Stimulated activated CD8-positive, alpha-beta memory T cell treated with anti-CD3 and anti-CD28 coated beads, Interleukin-15, amount 100 ng/mL, for 24 hours (primary cell): ENCODE measurements at places on chromosomes 2 and 18.

DNA sequence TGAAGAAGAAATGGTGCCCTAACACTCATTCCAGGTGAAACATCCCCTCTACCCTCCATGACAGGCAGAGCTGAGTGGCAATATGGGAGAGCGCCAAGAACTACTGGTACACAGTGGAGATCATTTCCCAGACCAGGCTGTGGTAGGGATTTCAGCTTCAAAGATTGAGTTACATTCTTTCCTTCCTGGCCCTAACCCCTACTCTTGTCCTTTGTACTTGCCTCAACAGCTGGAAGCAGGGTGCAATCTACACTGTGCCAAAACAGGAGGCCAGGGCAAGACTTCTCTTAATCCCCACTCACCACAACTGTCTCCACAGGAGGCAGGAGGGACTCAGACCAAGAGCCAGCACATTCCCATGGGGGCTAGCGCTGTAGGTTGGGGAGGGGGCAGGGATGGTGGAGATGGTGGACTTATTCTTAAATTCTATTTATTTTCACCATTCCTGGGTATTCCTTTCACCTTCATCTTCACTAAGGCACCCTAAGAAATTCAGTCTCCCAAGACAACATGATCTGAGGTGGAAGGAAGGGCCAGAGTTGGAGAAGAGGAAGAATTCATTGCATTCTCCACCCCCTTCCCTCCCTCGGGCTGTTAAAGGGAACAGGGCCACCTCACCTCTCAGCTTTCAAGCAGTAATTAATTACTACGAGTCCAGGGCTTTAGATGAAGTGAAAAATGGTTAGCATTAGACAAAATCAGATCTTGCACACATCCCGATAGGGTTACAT is 65.9 kb downstream of the AAK1 start:
- DNase-seq = no peak

- DNase-seq = no peak
Measured at GRCh38 chr2:21392649-21393048, 268.9 kb downstream of the TDRD15 start.

- DNase-seq = no peak
Measured at GRCh38 chr2:57444752-57445430, 601.7 kb upstream of the VRK2 start.

- no peak for DNase-seq
Measured at GRCh38 chr2:144339048-144339447, 180.9 kb downstream of the ZEB2 start.

GRCh38 chr2:236498369-236498768 is 71.3 kb upstream of the ACKR3 start:
- no peak for DNase-seq

- no peak for DNase-seq
Measured at GRCh38 chr18:13621886-13622619, 104.3 kb downstream of the FAM210A start.

DNA sequence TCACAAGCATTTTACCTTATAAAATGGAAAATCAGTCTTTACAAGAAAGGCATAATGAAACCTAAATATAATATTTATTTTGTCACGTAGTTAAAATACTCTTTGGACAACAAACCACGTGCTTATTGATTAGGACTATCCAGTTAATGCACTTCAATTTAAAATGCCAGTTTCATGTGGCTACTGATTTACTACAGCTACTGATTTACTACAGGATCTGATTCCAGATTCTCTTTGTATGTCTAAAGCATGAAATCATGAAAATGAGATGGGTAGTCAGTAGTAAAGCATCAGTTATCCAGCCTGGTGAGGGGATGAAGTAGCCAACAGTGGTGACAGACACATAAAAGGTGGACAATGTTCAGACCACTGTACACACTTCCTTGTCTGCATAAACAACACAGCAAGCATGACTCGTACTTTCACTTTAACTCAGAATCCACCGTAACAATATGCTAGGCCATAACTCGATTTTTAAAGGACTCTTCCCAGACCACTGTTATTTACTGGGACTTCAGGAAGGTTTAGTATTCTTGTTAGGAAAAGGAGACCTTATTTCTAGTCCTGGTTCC is 24.9 kb downstream of the ACAA2 start:
- no peak for DNase-seq
